ENCODE measurements at places on chromosomes 13 and 19.

DNA sequence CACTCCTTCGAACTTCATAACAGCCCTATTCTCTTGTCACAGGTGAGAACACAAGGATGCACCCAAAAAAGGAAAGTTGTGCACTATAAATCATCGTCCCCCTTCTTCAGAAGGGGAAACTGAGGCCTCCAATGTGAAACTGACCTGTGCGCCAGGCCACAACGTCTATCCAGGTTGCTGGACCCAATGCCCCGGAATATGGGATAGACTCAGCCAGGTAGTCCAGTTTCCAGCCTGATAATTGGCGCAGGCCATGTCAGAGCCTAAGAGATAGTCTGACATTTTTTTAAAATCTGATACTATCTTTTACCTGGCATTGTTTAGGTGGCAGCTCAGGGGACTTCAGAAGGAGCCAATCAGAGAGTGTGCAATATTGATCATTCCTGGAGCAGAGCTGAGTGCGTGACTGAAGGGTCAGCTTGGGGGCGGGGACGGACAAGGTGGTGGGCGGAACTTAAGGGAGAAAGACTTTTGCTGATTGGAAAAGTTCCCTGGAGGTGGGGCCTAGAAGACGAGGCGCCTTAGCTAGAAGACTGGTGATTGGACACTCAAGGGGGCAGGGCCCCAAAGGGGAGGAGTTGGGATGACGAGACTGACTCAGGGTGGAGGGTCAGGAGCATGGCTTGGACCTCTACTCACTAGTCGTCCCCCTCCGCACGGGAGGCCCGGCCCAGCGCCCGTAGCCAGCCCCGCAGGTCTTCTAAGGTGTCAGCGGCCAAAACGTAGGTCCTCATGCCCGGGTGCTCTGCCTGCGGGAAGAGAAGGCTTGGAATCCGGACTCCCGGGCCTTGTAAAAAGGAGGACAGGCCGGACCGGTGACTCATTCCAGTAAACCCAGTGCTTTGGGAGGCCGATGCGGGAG, 8.5 kb downstream of the PLEKHA4 start:
- peak overlapping the region; percentile 44 for H3K4me3 ChIP-seq
- peaks cover 7% of the 10 kb centered on the region for H3K4me1 ChIP-seq
- DNase-seq, result no peak
- H3K27me3 ChIP-seq, result no peaks in the 10 kb centered on the region
- peak overlapping the region; percentile 47 for H3K27ac ChIP-seq

- no peaks in the 10 kb centered on the region for H3K27me3 ChIP-seq
- no peaks in the 10 kb centered on the region for H3K36me3 ChIP-seq
- DNase-seq, result no peak
- H3K4me1 ChIP-seq, result no peaks in the 10 kb centered on the region
- no peak overlapping the region for H3K4me3 ChIP-seq
These were observed 748.1 kb upstream of the SGCG start for GRCh38 chr13:22432690-22433089.

DNA sequence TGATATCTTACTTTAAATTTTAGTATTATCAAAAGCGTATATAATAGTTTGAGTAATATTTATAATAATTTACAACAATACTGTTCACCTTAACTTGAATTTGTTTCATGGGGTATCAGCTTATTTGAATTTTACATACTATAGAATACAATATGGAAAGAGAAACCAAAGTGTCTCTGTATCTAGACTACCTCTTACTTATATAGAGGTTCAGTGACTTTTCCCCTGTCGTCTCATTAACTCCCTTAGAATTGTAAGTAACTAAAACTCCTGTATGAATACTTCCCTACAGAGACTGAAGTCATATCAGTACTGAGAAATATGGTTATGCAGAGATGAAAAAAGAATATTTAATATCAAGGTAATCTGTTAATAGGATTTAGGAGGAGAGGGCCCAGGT, 26.8 kb downstream of the COG6 start:
- no peak overlapping the region for H3K27ac ChIP-seq
- no peak overlapping the region for H3K4me3 ChIP-seq
- peaks cover 38% of the 10 kb centered on the region for H3K36me3 ChIP-seq
- H3K27me3 ChIP-seq, result no peaks in the 10 kb centered on the region

- H3K36me3 ChIP-seq, result no peaks in the 10 kb centered on the region
- peaks cover 21% of the 10 kb centered on the region for H3K27me3 ChIP-seq
- no peak overlapping the region for H3K27ac ChIP-seq
- peaks cover 41% of the 10 kb centered on the region for H3K4me1 ChIP-seq
- no peak for DNase-seq
- H3K4me3 ChIP-seq, result no peak overlapping the region
These were observed 6.9 kb upstream of the AMER2 start for GRCh38 chr13:25179011-25179410.

DNA sequence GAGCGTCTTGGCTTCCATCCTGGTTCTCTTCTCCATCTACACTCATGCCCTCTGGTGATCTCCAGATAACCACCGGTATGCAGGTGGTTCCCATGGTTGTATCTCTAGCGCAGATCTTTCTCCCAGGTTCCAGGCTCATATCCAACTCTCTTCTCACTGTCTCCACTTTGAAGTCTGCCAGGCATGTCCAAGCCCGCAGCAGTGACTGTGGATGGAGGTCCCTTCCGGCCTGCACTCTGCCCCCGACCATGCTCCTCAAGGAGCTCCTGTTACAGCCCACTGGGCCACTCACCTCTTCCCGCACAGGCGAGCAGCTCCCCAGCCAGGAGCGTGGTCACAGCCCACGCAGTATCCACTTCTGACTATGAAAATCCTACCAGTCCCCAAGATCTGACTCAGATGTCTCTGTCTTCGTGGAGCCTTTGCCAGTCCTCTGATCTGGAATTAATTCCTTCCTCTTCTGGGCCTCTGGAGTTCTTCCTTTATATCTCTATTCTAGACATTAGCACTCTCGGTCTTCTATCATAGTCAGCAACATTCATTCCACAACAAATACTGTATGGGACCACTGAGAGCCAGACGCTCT, 100.2 kb downstream of the TEX26 start:
- DNase-seq, result no peak
- no peaks in the 10 kb centered on the region for H3K4me1 ChIP-seq
- H3K36me3 ChIP-seq, result no peaks in the 10 kb centered on the region
- H3K27me3 ChIP-seq, result peaks cover 6% of the 10 kb centered on the region
